Renal pelvis (tissue), 12 donors: ENCODE measurements at places on chromosomes 5 and 9. TPM values are rescaled to one million over a fixed set of nuclear protein-coding genes. Genes with fewer than 3 reads are reported as not detected.

DNA sequence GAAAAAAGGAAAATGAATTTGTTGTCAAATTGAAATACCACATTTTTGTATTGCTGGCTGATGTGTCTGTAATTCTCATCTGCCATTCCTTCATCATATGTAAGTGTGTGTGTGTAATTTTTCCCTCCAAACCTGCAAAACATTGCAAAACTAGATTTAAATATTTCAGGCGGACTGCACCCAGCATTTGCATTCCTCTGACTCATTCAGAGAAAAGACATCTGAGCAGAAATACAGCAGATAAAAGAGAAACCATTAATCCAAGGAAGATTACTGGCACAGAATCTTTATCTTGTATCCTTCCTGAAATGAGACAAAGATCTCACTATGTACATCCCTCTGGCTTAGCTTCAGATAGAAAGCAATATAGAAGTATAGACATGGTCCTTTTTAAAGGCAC is 275.3 kb downstream of the TMEM38B start:
- no peak for DNase-seq

ZNF608 gene
- polyA plus RNA-seq = 71.9 TPM

GRCh38 chr9:120891884-120892747 is 15.1 kb upstream of the PHF19 start:
- no peak for DNase-seq

- DNase-seq = no peak
Observed at GRCh38 chr9:216866-217265, 2.2 kb downstream of the DOCK8 start.

GRCh38 chr9:16315720-16316119 is 554.8 kb downstream of the BNC2 start:
- no peak for DNase-seq

SVEP1 gene
- 7.9 TPM for polyA plus RNA-seq

- DNase-seq = peak; percentile 75
Observed at GRCh38 chr9:82604947-82605656, 457.8 kb downstream of the RASEF start.

DNA sequence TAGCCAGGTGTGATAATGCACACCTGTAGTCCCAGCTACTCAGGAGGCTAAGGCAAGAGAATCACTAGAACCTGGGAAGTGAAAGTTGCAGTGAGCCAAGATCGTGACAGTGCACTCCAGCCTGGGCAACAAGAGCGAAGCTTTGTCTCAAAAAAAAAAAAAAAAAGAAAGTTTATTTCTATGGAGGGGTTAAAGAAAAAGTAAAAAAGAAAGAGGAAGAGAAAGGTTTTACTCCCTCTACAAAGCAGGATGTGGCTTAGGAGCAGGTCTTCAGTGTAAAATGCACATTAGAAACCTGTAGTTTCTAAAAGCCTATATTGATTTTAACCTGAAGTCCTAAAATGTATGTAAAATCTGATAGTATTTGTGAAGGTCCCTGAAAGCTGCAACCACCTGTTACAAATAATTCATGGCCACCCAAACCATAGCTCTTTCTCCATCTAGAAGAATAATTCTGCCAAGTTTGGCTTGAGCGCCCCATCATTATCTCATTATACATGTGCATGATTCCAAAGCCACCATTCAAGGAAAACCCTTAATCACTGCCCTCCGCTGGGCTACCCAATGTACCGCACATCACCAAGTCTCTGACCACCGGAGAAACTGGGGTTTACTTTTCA is 3.4 kb downstream of the FNBP1 start:
- DNase-seq = no peak

- peak; percentile 10 for DNase-seq
Observed at GRCh38 chr5:156208271-156208670, 118.7 kb upstream of the SGCD start.

ECPAS gene
- polyA plus RNA-seq = 89.7 TPM

- peak; percentile 80 for DNase-seq
Observed at GRCh38 chr9:14314424-14314928, 535 bp upstream of the NFIB start.

DNA sequence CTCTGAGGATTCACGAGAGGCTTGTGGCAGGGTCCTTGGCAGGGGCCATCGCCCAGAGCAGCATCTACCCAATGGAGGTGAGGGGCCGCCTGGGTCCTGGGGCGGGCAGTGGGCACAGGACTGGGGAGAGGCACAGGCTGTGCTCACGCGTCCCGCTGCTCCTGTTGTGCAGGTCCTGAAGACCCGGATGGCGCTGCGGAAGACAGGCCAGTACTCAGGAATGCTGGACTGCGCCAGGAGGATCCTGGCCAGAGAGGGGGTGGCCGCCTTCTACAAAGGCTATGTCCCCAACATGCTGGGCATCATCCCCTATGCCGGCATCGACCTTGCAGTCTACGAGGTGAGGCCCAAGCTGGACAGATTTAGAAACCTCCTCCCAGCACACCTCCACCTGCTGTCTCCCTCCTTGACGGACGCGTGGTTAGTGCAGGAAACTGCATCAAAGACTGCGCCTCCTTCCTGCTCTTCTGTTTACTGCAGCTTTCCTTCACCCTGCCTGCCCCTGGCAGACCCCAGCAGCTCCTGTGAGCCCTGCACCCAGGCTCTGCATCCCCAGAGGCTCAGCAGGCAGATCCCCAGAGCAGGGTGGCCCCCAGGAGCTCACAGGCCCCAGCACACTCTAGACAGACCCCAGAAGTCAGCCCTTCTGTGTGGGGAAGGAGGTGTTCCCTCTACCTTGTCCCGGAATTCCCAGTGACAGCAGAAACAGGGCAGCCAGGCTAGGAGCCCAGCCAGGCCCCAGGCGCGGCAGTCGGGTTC is 21.2 kb downstream of the PTGES2 start:
- DNase-seq = no peak

DNA sequence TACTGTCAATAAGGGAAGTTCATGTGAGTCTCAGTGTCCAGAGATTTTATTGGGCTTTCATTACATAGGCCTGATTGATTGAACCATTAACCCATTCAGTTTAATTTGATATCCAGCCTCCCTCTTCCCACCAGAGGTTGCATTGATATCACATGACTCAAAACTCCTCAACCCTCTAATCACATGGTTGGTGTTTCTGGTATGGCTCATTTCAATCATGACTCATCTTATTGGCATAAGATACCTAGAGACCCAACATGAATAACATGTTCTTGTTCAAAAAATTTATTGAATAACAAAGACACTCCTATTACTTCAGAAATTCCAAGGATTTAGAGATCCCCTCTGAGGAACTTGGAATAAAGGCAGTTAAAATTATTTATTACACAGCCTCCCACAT is 982.2 kb downstream of the TLE1 start:
- DNase-seq = no peak

GRCh38 chr5:348726-349125 is 27.2 kb downstream of the AHRR start:
- no peak for DNase-seq

WDR38 gene
- polyA plus RNA-seq = 0.41 TPM

- no peak for DNase-seq
Observed at GRCh38 chr9:16267281-16268066, 603.0 kb downstream of the BNC2 start.

- DNase-seq = no peak
Observed at GRCh38 chr5:56631719-56632118, 183.6 kb upstream of the MAP3K1 start.
